ENCODE measurements at places on chromosomes 7 and 10.

DNA sequence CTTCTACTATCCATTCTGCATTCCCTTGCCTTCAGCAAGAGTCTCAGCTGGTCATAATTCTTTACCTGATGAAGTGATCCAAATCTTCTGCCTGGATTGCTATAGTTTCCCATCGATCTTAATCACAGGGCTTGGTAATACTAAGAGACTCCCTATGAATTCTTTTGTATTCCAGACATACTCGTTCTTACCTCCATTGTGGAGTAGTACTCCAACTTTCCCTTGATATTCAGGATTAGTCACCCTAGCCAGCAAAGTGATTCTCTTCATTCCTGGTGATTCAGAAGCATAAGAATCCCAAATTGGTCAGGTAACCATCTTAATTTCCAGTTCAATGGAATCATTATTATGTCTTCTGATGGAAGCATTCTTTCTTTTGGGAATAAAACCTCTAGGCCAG, 96.7 kb downstream of the TWIST1 start:
- no peak for DNase-seq

DNA sequence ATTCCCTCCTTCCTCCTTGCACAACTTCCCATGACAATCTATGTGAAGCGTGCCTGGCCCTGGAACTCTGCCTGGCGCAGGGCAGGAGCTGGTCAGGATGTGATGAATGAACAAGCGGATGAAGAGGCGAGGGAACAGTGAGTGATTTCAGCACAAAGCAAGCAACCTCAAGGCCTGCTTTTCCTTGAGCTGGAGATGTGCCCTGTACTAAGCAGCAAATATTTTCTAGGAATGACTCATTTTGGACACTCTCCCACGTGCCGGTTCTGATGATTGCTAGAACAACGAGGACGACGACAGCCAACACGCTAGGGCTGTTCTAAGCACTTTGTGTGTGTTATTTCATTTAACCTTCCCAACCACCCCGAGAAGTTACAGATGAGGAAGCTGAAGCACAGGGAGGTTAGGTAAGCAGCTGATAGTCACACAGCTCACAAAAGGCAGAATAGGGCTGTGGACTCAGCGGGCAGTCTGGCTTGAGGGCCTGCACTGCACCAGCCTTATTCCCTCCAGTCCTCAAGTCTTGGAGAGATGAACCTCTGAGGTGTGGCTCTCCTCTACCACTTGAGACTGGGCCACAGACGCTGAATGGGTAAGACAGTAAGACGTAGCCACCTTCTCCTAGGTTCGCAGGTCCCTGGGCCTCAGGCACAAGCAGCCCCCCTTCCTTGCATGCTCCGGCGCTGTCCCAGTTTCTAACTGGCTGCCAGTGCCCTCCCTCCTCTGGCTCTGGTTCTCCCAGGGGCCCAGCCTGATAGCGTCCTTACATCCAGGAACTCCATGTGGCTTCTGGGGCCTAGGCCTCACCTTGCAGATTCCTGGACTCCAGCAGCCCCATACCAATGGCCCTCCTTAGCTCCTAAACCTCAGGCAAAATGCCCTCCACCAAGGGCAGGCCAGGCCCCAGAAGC, 59.0 kb downstream of the YKT6 start:
- DNase-seq = peak; percentile 48

- DNase-seq = no peak
Observed at GRCh38 chr7:130393841-130394411, 13.6 kb downstream of the CPA1 start.

DNA sequence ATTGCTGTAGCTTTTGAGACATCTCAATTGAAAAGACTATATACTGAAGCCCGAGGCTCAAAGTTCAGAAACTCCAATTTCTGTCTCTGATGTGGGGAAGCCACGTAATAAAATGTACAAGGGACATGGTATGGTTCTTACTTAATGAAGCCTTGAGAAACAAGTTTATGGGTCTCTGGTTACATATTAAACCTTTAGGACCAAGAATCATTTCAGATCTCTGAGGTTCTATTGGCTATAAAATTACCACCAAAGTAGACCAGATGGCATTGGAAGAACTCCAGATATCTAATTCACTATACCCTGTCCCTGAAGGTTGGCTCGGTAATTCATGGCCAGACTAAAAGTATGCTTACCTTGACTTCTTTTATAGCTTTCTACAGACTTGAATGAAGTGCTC, 23.7 kb downstream of the STAMBPL1 start:
- DNase-seq = no peak

- DNase-seq = peak; percentile 8
Observed at GRCh38 chr7:137007001-137007694, 138.7 kb downstream of the CHRM2 start.

Measured in urothelium cell line (cell line).